Activated CD4-positive, CD25-positive, alpha-beta regulatory T cell (primary cell): ENCODE measurements at places on chromosomes 11 and 22.

- DNase-seq: no peak
These were observed 43.7 kb downstream of the CLMP start for GRCh38 chr11:123151366-123151765.

DNA sequence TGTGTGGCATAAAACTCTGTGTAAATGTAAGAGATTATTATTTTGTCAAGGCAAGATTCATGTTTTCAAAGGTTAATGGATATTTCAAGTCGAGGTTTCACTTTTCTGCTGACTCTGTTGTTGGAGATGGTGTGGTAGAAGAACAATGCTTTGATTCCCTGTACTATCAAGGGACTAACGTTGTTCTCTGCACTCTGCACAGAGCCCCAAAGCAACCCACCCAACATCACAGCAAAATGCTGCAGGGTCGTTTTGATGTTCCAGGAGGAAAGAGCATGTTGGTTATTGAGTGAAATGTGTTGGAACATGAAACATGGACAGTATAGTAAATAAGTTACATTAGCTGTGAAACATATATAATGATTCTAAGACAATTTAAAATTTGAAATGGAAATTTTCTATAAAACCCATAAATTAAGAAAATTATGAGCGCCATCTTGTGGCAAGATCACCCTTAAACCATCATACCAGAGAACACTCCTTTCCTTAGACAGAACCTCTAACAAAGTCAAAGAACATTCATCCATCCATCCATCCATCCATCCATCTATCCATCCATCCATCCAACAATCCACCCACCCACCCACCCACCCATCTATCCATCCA, 164.4 kb upstream of the ZBED5 start:
- DNase-seq: no peak

GRCh38 chr11:59152312-59152951, 9.8 kb downstream of the FAM111A start:
- no peak for DNase-seq

GRCh38 chr11:108616549-108616948, 23.0 kb upstream of the EXPH5 start:
- no peak for DNase-seq

DNA sequence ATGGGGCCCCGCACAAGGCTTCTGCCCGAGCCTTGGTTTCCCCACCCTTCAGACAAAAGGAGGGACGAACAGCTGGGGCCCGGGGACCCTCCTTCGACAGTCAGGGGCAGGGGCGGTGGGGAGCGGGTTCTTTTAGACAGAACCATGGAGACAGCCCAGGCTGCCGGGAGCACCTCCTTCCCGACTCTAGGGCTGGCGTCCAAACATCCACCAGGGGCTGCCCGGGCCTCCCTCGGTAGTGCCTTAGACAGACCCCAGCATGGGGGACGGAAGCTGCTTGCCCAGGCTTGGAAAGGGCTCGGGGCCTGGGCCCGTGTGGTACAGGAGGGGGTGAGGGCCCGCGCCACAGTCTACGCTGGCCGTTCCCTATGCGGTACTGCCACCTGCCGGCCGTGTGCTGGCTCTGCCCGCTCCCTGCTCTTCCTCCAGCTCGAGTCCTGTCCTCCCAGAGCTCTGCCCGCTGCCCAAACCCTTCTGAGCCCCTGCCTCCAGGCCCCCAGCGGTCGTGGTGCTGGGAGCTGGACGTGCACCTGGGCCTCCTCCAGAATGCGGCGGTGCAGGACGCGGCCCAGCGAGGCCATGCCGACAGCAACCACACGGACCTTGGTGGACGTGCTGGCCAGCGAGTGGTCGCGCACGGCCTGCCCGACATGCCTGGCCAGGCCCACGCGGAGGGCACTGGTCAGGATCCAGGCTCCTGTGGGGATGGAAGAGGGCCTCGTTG, 20.1 kb downstream of the TSSC4 start:
- peak; percentile 47 for DNase-seq

DNA sequence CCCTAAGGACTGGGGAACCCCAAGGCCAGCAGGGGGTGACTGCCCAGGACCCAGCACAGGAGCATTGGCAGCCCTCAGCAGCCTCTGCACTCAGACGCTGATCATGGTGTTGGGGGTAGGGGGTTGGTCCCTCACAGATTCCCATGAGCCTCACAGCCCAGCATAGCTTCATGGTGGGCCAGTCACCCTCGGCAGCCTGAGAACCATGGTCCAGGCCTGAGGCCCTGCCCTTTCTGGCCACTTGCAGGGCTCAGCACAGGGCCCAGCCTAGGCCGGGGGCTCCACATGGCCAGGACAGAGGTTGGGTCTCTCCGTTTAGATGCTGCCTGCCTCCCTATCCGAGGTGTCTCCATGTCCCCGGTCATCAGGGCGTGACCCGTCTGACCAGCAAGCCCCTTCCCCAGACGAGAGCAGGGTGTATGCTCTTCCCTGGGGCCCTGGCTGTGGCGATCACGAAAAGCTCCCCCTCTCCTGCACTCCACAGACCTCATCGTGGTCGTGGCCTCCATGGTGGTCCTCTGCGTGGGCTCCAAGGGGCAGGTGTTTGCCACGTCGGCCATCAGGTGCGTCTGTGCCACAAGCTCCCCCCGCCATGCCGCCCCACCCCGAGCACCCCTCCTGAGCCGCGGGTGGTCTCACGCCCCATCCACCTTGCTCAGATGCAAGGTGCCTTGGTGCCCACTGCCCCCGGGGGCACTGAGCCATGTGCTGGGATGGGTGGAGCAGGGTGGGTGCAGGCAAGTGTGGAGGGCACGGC, 126.2 kb downstream of the KCNQ1 start:
- no peak for DNase-seq

DNA sequence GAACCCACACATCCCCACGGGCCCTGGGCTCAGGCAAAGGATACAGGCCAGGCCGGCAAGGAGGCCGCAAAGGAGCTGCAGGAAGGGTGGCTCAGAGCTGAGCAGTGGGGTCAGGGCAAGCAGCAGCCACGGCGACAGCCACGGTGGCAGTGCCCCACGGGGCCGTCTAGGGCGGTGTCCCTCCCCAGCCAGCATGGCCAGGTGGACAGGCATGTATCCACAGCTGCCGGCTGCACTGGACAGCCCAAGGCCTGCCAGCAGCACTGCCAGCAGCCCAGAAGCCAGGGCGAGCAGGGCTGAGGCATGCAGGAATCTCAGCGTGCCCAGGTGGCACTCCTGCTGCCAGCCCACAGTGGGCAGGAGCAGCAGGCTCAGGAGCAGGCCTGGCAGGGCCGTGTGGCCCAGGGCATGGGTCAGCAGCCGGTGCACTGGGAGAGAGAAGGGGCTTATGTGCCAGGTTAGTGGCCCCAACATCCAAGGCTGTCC, 3.9 kb downstream of the RHBDD3 start:
- no peak for DNase-seq

DNA sequence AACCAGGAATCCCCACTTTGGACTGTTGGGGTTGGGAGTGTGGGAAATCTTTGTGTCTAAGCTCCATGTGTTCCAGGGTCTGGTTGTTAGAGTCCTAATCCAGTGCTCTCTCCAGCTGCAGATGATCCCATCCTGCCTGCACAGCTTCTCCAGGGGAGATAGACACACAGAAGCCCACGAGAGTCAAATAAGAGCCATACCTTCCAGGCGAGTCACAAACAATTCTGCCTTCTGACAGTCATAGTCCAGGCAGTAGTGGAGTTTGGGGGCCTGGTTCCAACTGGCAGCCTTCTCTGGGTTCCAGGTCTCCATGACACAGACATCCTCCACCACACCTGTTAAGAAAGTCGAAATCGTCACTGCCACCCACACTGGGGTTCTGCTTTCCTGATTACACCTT, 32.1 kb downstream of the SYT13 start:
- DNase-seq: no peak

GRCh38 chr11:43067681-43068080, 244.1 kb upstream of the API5 start:
- DNase-seq: no peak

DNA sequence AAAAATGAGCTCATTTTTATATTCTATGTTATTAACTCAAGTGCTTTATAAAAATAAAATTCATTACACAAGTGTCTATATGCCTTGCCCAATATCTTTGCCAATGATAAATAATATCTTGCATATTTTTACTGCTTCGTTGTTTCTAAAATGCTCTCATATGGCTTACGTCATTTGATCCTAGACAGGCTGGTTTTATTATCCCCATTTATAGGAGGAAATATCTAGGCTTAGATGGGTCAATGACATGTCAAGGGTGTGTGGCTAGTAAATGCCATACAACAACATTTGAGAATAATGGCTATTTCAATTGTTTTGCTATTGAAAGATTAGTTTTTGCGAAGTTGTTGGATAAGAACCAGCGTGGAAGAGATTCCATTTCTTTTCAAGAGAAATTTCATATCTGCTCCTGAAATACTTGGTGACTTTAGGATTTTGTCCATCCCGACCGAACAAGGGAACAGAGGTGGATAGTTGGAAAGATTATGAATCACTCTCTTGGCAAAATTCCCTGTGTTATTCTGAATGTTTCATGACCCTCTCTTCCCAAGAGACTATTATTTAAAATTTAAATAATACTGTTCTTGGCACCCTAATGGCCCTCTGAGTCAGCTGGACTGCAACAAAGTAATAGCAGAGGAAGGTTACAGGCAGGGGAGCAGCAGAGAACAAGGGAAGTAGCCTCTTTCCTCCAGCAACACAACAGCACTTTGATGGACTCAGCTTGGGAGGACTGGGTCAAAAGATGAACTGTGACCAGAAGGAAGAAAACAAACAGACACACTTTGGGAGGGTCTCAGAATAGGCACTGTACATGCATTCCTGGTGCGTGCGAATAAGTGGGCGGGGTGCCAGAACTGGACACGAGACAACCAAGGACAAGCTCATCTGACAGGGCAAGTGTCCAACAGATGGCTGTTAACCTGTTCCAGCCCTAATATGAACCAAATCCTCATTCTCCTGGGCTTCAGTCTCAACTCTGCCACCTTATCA, 94.5 kb downstream of the ME3 start:
- no peak for DNase-seq

DNA sequence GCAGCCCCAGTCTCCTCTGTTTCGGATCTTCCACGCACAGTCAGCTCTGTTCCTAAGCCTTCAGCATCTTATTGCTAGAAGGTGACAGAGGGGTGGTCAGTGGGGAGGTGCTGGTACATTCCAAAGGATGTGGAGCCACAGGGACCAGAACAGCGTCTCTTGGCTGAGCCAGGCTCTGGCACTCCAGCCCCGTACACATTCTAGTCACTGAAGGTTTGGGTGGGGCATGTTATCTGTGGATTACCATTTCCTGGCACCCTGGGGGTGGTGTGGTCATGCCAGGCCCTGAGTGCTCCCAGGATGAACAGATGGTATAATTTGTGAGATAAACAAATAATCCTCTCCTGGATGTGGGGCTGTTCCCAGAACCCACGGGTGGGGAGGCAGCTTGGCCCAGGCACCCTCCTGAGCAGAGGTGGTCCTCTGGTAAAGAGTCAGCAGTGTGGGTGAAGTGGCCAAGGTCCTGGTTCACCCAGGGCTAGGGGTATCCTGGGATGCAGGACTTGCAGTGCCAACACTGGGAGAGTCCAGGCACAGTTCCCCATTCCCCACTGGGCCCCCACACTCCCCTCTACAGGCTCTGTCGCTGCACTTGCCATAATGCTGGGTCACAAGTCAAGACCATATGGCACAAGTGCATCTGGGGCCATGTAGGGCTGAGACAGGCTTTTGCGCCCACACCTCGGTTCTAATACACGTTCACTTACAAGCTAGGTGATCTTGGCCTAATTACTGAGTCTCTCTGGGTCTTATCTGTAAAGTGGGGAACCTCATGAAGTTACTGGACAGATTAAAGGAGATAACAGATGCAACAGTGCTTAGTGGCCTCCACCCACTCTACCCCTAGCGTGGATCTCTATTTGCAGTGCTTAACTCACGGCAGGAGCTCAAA, 33.0 kb downstream of the DKK3 start:
- DNase-seq: no peak

DNA sequence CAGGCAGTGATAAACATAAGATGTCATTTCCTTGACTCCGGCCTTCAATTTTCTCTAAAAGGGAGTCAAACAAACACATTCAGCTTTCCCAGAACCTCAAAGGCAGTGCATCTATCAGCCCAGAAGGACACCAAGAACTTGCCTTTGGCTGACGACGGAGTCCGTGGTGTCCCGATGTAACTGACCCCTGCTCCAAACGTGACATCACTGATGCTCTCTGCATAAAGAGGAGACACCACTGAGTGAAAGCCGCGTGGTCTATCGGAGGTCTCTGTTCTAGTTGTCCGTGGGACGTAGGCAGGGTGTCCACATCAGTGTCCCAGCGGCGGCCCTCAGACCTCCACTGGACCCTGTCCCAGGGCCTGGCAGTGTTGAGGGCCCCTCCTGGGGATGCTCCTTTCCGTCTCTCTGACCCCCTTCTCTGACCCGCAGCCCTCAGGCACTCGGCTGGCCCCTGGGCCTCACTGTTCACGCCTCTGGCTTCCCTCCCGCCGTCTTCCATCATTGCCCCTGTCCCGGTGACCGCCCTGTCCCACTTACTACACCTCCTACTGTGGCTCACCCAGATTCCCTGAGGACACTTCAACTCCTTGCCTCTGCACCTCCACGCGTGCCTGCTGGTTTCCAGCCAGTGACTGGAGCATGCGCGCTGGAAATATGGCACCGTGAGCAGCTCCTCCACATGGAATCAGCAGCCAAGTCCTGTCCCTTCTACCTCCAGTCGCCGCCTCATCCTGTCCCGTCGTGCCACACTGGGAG, 70.4 kb downstream of the NCAPD3 start:
- DNase-seq: no peak

- DNase-seq: no peak
These were observed 1.8 kb upstream of the RASGRP2 start for GRCh38 chr11:64745521-64746328.

DNA sequence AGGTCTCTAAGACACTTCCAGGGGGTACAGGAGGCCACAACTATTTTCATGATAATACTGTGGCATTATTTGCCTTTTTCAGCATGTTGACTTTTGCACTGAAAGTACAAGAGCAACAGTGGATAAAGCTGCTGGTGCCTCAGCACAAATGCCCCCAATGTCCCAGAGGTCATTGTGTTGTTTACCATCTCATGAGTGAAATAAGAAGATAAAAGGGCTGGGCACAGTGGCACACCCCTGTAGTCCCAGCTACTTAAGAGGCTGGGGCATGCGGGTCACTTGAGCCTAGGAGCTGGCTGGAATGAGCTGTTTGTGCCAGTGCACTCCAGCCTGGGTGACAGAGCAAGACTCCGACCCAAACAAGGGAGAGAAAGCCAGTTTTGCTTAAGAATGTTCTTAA, 72.6 kb upstream of the RAB1B start:
- DNase-seq: no peak

- no peak for DNase-seq
These were observed 34.1 kb downstream of the LIF start for GRCh38 chr22:30212363-30212995.
